ENCODE measurements at places on chromosomes 1 and 21. TPM values are rescaled to one million over a fixed set of nuclear protein-coding genes. Genes with fewer than 3 reads are reported as not detected.

- no peak overlapping the region for H3K27ac ChIP-seq
- DNase-seq = no peak
- H3K36me3 ChIP-seq = no peaks in the 10 kb centered on the region
- no peaks in the 10 kb centered on the region for H3K27me3 ChIP-seq
Measured at GRCh38 chr21:31190516-31190915, 152.2 kb upstream of the KRTAP19-8 start.

DNA sequence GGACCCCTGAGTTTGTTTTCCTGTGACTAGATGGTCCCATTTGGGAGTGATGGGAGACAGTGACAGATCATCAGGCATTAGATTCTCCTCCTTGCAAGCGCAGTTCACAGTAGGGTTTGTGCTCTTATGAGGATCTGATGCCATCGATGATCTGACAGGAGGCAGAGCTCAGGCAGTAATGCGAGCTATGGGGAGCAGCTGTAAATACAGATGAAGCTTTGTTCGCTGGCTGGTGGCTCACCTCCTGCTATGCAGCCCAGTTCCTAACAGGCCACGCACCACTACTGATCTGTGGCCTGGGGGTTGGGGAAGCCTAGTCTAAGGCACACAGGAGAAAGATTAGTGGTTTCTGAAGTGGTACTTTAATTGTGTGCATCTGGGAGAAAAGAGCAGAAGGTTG lies 7.1 kb upstream of the PLPP3 start:
- no peak overlapping the region for H3K27ac ChIP-seq
- no peak overlapping the region for H3K4me3 ChIP-seq
- H3K36me3 ChIP-seq = no peaks in the 10 kb centered on the region

DNA sequence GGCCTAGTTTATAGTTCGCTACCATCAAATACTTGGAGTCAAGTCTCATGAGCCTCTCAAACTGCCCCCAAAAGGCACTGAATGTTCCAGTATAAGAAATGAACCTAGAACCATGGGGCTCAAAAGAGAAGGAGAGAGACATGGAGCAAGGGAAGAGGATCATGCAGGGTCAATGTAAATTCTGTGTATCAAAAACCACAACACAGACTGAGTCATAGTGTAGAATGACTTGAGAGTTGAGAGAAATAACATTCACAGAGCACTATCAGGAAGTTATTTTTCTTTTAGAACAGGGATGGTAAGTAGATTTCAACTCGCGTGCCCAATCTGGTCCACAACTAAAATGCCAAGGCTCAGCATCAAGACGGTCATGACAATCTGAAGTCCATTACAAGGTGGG lies 59.8 kb downstream of the GNG12 start:
- H3K27ac ChIP-seq = no peak overlapping the region
- no peaks in the 10 kb centered on the region for H3K36me3 ChIP-seq
- no peak overlapping the region for H3K4me3 ChIP-seq
- H3K4me1 ChIP-seq = no peaks in the 10 kb centered on the region
- no peaks in the 10 kb centered on the region for H3K27me3 ChIP-seq

- no peaks in the 10 kb centered on the region for H3K27me3 ChIP-seq
- peak overlapping the region; percentile 56 for H3K27ac ChIP-seq
- no peaks in the 10 kb centered on the region for H3K4me1 ChIP-seq
- no peak overlapping the region for H3K4me3 ChIP-seq
- DNase-seq = peak; percentile 61
Measured at GRCh38 chr1:225877580-225877979, 4.6 kb downstream of the TMEM63A start.

GRCh38 chr1:100322436-100323211 lies 29.7 kb upstream of the CDC14A start:
- no peak for DNase-seq
- no peak overlapping the region for H3K4me3 ChIP-seq
- no peak overlapping the region for H3K27ac ChIP-seq
- H3K27me3 ChIP-seq = no peaks in the 10 kb centered on the region
- H3K4me1 ChIP-seq = no peaks in the 10 kb centered on the region

- no peak overlapping the region for H3K27ac ChIP-seq
- H3K27me3 ChIP-seq = no peaks in the 10 kb centered on the region
- DNase-seq = no peak
- no peaks in the 10 kb centered on the region for H3K36me3 ChIP-seq
- no peaks in the 10 kb centered on the region for H3K4me1 ChIP-seq
Measured at GRCh38 chr1:157916887-157917570, 75.4 kb upstream of the CD5L start.

- H3K36me3 ChIP-seq = no peaks in the 10 kb centered on the region
- peak overlapping the region; percentile 77 for H3K27ac ChIP-seq
- no peaks in the 10 kb centered on the region for H3K4me1 ChIP-seq
- H3K4me3 ChIP-seq = peak overlapping the region; percentile 77
- DNase-seq = no peak
- no peaks in the 10 kb centered on the region for H3K27me3 ChIP-seq
Measured at GRCh38 chr1:34865573-34865972, 6.0 kb upstream of the SMIM12 start.

DNA sequence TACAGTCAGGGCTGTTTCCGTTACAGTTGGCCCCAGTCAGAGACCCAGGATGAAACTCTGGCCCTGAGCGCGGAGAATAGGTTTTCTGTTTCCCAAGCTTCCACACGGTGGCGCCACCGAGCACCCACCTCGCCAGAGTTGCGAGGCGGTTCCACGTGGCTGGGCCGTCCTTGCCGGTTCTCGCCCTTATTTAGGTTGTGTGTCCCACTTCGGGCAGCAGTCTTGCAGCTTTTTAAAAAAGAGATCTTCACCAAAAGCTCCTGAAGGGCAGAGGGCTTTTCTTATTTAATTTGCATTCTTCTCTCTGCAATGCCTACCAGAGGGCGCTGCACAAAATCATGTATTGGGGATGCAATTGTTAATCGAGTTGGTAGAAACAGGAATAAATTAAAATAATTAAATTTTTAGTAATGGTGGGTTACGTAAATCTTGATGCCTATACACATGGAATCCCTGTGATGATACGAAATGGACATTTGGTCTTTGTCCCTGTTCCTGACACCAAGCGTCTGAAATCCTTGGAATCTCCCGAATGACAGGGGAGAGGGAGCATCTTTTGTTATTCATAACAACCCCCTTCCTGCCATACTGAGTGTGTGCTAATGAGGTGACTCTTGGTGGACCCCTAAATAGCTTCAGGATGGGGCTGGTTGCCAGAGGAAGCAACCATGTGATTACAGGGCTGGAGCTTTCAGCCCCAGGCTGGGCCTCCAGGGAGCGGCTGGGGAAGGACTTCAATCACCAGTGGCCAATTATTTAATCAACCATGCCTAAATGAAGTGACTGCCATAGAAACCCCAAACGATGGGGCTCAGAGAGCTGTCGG lies 5.6 kb upstream of the S100A7 start:
- H3K4me1 ChIP-seq = no peaks in the 10 kb centered on the region
- DNase-seq = peak; percentile 74
- H3K4me3 ChIP-seq = no peak overlapping the region
- peak overlapping the region; percentile 2 for H3K27ac ChIP-seq
- no peaks in the 10 kb centered on the region for H3K36me3 ChIP-seq

- no peak for DNase-seq
- no peak overlapping the region for H3K4me3 ChIP-seq
- H3K36me3 ChIP-seq = no peaks in the 10 kb centered on the region
- H3K27me3 ChIP-seq = no peaks in the 10 kb centered on the region
- no peaks in the 10 kb centered on the region for H3K4me1 ChIP-seq
Measured at GRCh38 chr1:194078765-194079164, 892.4 kb upstream of the B3GALT2 start.

- no peak for DNase-seq
- no peaks in the 10 kb centered on the region for H3K36me3 ChIP-seq
- no peak overlapping the region for H3K27ac ChIP-seq
- no peak overlapping the region for H3K4me3 ChIP-seq
- H3K27me3 ChIP-seq = no peaks in the 10 kb centered on the region
Measured at GRCh38 chr1:234408757-234409156, 35.5 kb downstream of the COA6 start.

- H3K36me3 ChIP-seq = no peaks in the 10 kb centered on the region
- no peak overlapping the region for H3K27ac ChIP-seq
- H3K27me3 ChIP-seq = no peaks in the 10 kb centered on the region
- peaks cover 14% of the 10 kb centered on the region for H3K4me1 ChIP-seq
- no peak for DNase-seq
- H3K4me3 ChIP-seq = no peak overlapping the region
Measured at GRCh38 chr1:229228522-229228921, 42.4 kb upstream of the RAB4A start.

DNA sequence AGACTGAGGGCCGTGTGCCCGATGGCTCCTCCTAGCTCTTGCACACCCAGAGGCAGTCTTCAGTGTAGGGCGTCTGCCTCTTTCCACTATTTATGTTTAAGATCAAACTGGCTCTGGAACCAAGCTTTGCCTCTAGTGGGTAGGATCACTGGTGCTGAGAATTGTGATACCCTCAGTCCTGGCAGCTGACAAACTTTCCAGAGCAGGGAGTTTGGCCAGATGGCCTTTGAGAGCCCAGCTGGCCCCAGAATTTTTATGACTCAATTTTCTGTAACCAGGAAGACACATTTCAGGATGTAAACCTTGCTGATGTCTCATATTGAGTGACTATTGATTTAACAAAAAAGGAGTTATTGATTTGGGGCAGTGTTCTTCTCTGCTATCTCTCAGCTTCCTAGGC lies 6.7 kb downstream of the COQ8A start:
- no peaks in the 10 kb centered on the region for H3K27me3 ChIP-seq
- no peak overlapping the region for H3K27ac ChIP-seq
- H3K36me3 ChIP-seq = no peaks in the 10 kb centered on the region
- no peak for DNase-seq
- no peak overlapping the region for H3K4me3 ChIP-seq

- H3K36me3 ChIP-seq = no peaks in the 10 kb centered on the region
- DNase-seq = peak; percentile 42
- H3K4me1 ChIP-seq = no peaks in the 10 kb centered on the region
- H3K4me3 ChIP-seq = no peak overlapping the region
Measured at GRCh38 chr1:204258213-204259115, 44.7 kb upstream of the GOLT1A start.

GRCh38 chr1:181187337-181188126 lies 99.0 kb downstream of the IER5 start:
- H3K4me1 ChIP-seq = no peaks in the 10 kb centered on the region
- H3K4me3 ChIP-seq = no peak overlapping the region
- no peak overlapping the region for H3K27ac ChIP-seq
- DNase-seq = no peak

The PLEKHA6 gene
- total RNA-seq = 13.6 TPM

The LIPI gene
- not detected for total RNA-seq

The RGS8 gene
- total RNA-seq = not detected

The ZMYND12 gene
- total RNA-seq = not detected

The ANKRD35 gene
- 4.1 TPM for total RNA-seq
